ENCODE measurements at places on chromosomes 16 and 17.

GRCh38 chr16:1792836-1793577 lies 498 bp downstream of the IGFALS start:
- DNase-seq: no peak

DNA sequence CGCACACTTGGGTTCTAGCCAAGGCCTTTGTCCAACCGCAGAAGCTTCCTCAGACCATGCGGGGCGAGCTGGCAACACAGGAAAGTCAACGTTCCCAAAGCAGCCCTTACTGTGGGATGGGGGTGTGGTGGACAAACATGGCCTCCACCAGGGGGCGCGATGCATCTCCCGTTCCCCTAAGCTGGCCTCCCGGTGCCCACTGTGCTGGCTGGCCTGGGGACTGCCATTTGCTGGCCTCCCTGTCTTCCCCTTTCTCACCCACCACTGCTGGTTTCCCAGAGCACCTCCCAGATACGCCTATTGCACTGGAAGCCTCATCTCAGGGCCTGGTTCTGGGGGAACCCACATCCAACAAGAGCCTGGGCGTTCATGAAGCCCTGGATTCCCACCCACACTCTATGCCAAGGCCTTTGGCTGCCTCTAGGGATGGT lies 145.3 kb downstream of the IRF8 start:
- no peak for DNase-seq

GRCh38 chr17:71482625-71483024 lies 638.2 kb upstream of the SOX9 start:
- no peak for DNase-seq

GRCh38 chr16:65782611-65783600 lies 583.6 kb upstream of the CDH5 start:
- DNase-seq: no peak

GRCh38 chr16:88560714-88561484 lies 9.3 kb upstream of the ZC3H18 start:
- DNase-seq: no peak

DNA sequence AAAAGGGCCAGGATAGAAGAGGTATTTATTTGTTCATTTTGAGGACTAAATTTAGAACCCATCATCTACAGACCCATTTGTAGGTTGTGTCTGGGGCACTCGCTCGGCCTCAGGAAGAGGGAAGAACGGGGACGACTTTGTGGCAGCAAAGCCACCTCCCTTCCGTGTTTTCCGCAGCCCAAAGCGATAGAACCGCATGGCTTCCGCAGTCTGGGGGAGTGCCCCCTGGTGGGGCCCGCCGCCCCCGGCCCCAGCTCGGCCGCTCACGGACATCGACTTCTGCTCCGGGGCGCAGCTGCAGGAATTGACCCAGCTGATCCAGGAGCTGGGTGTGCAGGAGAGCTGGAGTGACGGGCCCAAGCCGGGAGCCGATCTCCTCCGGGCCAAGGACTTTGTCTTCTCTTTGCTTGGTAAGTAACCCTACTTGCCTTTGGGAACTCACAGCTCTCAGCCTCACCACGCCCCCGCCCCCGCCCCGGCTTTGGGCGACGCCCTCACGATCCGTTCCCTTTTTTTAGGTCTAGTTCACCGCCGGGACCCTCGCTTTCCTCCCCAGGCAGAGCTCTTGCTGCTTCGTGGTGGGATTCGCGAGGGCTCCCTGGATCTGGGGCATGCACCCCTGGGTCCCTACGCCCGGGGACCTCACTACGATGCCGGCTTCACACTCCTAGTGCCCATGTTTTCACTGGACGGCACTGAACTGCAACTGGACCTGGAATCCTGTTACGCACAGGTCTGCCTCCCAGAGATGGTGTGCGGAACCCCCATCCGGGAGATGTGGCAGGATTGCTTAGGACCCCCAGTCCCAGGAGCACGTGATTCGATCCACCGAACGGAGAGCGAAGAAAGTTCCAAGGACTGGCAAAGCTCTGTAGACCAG lies 681 bp downstream of the TMEM102 start:
- no peak for DNase-seq

DNA sequence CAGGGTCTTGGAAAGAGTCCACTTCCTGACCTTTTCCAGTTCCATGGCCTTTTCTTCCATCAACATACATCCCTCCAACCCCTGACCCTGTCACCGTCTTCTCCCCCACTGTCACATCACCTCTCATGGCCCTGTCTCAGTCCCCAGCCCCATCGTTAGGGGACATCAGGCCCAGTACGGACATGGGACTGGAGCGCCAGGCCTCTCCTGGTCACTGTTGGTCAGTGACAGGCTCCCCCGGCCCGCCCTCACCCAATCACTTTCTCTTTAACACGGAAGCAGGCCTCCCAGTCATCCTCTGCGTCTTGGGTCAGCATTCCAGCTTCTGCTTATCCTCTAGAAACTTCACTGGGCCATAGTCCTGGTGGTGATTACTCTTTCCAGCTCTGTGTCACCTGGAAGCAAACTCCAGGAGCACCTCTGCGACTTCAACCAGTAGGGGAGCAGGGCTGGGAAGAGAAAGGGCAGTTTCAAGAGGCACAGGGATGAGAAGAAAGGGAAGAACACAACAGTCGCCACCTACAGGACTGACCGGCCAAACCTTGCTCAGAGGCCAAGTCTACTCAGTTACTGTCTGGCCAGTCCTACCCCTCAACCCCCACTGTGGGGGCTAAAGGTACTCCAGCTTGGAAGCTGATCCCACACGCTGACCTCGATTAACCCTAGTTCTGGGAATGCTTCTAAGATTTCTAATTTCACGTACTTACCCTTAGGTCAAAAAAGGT lies 15.9 kb upstream of the ICAM2 start:
- no peak for DNase-seq

DNA sequence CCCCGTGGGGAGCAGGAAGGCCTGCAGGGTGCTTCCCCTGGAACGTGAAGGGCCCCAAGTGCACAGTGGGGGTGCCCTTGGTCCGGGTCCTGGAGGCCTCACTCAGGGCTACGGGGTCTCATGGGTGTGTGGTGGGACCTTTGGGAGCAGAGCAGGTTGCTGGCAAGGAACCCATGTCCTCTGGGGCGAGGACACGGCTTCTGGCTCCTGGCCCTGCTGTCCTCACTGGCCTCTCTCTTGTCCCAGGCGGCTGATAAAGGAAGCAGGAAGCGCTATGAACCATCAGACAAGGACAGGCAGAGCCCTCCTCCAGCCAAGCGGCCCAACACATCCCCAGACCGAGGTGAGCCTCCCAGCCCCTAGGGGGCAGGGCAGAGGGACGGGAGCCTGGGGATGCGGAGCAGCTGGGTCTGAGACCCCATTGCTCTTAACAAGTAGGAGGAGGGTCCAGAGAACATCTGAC lies 9.8 kb upstream of the IL17C start:
- no peak for DNase-seq

DNA sequence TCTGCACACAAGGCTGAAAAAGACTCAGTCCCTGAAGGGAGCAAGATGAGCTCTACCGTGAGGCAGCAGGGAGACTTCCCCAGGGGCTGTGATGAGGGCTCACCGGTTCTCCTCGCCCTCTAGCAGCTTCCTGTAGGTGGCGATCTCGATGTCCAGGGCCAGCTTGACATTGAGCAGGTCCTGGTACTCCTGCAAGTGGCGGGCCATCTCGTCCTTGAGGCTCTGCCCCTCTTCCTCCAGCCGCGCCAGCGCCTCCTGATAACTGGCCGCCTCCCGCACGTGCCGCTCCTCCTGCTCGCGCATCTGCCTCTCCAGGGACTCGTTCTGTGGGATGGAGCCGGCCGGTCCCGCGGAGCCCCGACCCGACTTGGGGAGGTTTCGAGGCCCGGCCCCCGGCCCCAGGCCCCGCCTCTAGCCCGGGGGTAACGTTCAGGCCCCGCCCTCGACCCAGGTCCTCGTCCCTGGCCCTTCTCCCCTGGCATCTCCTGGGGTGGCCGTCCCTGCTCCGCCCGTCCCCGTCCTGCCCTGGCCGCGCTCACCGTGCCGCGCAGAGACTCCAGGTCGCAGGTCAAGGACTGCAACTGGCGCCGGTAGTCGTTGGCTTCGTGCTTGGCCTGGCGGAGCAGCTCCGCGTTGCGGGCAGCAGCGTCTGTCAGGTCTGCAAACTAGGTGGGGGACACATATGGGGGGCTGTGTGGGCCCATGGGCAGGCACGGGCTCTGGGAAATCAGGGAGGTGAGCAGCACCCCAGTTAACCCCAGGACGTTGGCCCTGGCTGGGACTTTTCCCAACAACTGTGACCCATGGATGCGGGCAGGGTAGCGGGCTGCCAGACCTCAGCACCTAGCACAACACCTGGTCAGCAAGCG lies 3.9 kb downstream of the GFAP start:
- DNase-seq: peak; percentile 29

DNA sequence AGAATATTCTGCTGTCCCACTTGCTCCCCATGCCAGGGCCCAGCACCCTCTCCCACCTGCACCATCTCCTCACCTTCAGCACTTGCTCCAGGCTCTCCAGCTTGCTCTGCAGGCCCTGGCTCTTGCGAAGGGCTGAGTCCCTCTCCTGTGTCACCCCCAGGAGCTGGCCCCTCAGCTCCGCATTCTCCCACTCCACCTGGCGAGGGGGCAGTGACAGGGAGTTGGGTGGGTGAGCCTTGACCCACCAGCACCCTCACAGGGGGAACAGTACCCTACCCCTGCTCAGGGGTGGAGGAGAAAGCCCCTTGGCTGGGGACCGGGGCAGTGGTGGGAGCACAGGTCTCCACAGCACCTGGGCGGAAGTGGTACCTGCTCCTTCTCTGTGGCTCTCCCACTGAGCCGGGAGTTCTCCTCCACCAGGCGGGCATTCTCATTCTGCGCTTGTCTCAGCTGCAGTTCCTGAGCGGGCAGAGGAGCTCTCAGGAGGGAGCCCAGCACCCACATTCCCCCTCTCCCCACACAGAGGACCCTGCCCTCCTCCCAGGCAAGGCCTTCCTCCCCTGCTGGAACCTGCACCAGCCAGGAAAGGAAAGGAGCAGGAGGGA lies 5.9 kb downstream of the TSPOAP1 start:
- DNase-seq: no peak

Measured in cerebellum (tissue), 4 donors.